Activated CD4-positive, alpha-beta T cell treated with anti-CD3 and anti-CD28 coated beads, Interleukin-2, amount 50 U/mL, for 1 hour (primary cell): ENCODE measurements at places on chromosomes 5 and 9.

DNA sequence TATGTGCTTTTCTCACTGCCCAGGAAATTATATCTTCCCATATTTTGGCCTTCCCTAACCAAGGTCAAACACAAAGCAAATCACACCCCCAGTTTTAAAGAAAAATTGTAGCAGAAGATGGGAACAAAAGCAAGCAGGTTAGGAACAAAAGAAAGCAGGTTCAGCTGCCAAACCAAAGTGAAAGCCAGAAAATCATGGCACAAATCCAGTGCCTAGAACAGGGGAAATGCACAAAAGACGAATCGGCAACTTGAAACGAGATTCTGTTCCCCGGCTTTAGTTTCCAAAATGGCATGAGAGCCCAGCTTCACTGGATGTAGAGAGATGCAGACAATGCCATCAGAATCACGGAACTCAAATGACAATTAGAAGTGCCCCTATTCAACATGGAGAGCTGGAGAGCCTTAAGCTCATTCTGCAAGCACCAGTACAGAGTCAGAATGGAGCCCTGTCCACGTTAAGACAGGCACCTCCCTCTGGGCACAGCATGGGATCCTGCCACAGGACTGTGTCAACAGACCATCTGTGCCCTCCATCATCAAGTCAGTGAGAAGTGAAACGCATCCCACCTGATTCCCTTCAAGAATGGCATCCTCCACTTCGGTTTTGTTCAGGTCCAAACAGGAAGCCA, 13.8 kb downstream of the DNAH5 start:
- DNase-seq: no peak

GRCh38 chr9:114925039-114925438, 5.4 kb downstream of the TNFSF8 start:
- DNase-seq: no peak

DNA sequence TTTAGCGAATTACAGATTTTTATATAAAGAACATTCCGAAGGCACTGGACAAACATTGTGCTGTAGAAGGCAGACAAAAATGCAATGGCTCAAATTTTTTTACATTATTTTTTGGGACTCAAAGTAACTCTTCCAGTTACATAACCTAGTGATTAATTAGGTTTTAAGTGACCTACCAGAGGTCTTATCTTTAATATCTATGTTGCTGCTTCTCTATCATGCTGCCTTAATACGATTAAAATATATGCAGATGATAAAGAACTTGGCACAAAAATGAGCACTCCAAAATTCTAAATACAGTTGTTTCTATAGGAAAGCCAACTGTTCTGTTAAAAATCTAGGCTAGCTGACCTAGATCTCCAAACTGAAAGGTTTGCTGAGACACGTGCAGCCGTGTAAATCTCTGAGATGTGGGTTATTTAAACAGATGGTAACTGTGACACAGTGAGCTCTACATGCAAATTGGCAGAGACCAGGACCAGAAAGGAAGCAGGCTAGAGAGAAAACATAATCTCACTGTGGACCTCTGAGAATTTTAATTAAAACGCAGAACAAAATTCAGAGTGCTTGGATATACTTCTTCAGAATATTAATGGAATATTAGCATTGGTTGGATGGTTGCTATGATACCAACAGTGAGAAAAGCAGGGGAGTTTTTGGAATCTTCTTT, 56.2 kb downstream of the CAMK4 start:
- no peak for DNase-seq

DNA sequence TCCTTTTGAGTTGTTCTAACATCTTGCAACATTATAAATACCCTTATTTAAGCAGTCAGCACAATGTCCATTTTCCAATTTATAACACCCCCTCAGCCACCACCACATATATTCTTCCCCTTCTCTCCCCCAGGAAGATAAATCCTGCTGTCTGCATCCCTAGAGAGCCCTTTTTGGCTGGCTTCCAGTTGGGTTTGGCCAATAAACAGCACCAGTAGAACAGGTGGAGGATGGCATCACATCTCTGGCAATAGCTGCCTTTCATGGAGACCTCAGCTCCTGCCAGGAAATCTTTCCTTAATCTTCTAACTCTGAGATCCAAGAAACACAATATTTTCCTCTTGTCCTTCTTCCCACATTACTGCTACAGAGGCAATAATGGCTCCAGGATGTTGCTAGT, 53.7 kb downstream of the TRIM36 start:
- DNase-seq: no peak

DNA sequence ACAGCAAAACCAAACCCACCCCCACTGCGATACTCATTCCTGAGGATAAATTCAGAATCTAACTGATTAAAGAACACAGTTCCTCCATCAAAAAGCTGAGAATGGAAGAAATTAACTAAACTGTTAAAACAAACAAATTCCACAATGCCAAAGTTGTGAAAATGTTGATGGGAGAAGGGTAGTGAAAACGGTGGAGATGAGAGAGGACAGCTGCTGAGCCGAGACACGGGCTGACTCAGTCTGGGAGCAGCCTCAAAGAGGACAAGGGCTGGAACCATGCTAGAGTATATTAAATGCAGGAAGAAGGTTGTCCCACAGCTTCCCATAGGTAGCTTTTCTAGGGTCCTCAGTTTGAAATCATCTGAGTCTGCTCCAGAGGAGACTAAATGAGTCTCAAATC, 14.3 kb downstream of the ADAMTS12 start:
- no peak for DNase-seq

DNA sequence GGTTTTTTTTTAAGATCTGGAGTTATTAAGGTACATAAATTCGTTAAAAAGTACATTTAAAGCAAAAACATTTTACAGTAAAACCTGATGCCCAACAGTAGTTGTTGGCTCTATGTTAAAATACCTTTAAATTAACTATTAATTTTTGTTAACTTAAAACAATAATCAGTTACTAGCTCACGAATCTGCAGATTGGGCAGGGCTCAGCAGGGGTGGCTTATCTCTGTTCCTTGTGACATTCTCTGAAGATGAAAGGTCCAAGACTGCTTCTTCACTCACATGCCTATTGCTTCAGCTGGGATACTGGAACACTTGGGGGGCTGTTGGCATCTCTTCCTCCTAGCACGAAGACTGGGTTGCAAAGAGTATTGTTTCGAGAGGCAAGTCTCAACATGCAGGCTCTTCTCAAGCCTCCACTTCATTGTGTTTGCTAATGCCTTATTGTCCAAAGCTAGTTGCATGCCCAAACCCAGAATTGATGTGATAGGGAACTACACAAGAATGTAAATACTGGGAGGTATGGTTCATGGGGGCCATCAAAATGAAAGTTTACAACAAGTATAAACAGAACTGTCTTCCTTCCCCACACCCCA, 46.6 kb downstream of the MAP3K1 start:
- no peak for DNase-seq

- no peak for DNase-seq
These were observed 17.7 kb downstream of the CAVIN4 start for GRCh38 chr9:100595391-100596199.

GRCh38 chr9:126309427-126310189, 17.0 kb upstream of the MVB12B start:
- DNase-seq: no peak

- DNase-seq: no peak
These were observed 248.4 kb upstream of the RPS23 start for GRCh38 chr5:82526540-82526939.

DNA sequence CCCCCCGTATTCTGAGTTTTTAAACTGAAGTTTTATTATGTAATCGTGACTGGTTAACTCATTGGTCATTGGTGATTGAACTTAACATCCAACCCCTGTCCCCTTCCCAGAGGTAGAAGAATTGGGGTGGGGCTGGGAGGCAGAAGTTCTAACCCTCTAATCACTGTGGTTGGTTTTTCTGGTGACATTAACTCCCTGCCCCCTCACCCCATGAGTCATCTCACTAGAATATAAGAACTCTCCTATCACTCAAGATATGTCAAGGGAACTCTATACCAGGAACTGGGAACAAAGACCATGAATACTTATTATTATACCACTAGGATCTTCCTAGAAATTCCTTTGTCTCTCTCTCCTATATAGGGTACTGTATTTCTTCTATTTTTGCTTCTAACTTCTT, 52.3 kb upstream of the CAVIN4 start:
- DNase-seq: no peak

- DNase-seq: no peak
These were observed 408.5 kb upstream of the GRAMD2B start for GRCh38 chr5:126014676-126015075.

GRCh38 chr5:107372723-107373450, 297.9 kb downstream of the EFNA5 start:
- no peak for DNase-seq

DNA sequence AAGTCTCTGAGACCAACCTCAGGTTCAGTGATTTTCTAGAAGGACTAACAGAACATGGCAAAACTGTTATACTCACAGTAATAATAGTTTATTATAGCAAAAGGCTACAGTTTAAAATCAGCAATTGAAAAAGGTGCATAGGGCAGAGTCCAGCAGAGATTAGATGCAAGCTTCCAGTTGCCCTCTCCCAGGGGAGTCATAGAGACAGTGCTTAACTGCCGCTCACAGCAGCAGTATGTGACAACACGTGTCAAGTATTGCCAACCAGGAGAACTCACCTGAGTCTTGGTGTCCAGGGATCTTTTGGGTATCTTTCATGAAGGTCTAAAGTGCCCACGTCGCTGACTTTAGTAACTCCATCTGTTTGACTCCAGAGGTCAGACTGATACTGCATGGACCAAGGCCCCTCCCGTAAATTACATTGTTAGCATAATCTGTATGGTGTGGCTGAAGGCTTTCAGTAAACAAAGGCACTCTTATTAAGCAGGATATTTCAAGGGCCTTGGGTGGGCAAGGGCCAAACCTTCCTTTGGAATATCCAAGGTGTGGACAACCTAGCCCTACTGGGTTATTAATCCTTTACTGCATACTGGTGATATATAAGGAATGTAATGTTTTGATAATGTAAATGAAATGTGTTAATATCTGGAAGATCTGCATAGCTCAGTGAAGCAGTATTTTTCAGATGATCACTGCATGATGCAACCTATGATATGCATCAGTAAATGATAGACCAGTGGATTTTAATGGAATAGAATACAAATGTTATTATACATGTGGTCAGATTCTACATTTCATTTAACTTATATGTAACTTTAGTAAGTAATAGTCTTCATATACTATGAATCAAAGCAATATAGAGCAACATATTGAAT, 44.0 kb downstream of the RASA1 start:
- DNase-seq: no peak

- no peak for DNase-seq
These were observed 362.0 kb downstream of the PRELID2 start for GRCh38 chr5:145473042-145473642.

GRCh38 chr9:71249729-71250317, 128.4 kb upstream of the TRPM3 start:
- no peak for DNase-seq

DNA sequence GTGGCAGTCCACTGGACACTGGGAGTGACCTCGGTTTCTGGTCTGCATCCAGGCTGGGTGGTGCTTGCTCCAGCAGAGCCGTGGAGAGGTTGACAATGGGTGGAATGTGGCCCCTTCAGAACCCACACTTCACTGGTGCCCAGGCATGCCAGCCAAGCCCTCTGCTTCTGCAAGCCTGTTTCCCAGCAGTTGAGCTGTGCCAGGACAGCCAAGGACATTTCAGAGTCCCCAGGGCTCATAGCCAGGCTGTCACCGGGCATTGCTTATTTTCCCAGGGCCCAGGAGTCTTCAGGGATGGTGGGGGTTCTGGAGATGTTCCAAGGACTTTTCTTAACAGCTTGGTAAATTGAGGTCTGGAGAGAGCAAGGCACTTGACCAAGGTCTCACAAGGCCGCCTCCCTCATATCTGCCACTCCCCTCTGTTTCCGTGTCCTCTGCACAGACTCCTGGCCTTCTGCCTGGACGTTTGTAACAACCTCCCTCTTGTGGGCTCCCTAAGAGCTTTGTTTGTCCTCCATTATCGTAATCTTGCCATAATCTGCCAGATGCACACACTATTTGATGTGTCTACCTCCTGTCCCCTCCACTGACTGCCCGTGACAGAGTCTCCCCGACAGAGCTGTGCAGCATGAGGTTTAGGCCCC, 3.8 kb upstream of the NDST1 start:
- DNase-seq: no peak

DNA sequence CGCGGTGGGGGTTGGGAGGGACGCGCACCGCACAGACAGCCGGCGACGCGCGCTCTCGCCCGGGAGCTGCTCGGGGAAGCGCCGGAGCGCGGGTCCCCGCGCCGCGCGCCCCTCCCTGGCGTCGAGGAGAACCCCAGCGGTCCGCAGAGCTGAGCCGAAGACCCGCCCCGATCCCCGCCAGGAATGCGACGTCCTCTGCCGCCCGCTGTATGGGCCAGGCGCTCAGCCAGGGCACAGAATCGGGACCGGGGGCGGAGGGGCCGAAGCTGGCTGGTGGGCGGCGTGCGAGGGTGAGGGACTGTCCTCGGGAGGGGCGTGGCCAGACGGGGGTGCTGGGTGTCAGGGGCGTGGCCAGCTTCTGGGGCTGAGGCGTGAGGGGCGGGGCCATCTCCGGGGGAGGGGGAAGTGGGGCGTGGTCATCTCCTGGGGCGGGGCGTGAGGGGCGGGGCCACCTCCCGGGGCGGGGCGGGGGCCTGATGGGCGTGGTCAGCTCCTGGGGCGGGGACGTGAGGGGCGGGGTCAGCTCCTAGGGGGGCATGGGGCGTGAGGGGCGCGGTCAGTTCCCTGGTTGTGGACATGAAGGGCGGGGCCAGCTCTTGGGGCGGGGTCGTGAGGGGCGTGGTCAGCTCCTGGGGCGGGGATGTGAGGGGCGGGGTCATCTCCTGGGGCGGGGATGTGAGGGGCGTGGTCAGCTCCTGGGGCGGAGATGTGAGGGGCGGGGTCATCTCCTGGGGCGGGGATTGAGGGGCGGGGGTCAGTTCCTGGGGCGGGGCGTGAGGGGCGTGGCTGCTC, 965 bp downstream of the PTGDS start:
- peak; percentile 74 for DNase-seq

DNA sequence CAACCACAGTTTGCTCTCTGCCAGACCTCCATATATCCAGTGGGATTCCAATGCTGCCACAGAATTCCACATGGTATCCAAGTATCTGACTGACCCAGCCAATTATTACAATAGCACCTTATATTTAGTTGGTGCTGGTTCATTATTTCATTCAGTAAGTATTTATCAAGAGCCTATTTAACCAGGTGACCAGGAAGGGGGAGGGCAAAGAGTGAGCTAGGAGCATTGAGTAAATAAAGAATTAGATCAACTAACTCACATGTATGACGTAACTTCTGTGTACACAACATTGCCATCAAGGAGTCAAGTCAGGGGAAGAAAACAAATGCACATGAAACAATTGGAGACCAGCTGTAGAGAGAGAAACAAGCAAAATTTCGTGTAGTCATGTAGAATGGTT, 207.1 kb upstream of the PAPPA start:
- no peak for DNase-seq

DNA sequence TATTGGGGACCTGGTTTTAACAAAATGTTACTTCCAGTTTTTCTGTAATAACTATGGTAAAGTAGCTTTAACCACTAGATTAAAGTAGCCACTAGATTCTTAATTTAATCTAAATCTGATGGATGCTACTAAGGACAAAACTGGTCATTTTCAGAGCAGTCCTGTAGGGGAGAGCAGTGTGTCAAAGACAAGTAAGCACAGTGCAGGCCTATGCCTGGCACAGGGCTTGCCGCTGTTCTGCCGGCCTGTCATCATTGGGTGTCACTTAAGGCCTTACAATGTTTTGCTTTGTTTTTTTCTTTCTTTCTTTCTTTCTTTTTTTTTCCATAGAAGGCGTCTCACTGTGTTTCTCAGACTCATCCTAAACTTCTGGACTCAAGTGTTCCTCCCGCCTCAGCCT, 53.0 kb upstream of the NXNL2 start:
- DNase-seq: no peak

- no peak for DNase-seq
These were observed 29.9 kb downstream of the HSPA4 start for GRCh38 chr5:133081703-133082102.

- no peak for DNase-seq
These were observed 115.3 kb downstream of the TSSK1B start for GRCh38 chr5:113319256-113320053.
